H1 (cell line): ENCODE measurements at places on chromosomes 6 and 20.

- no peak overlapping the region for H3K4me3 ChIP-seq
- no peaks in the 10 kb centered on the region for H3K27me3 ChIP-seq
- H3K36me3 ChIP-seq, result no peaks in the 10 kb centered on the region
- no peak for DNase-seq
- H3K4me1 ChIP-seq, result no peaks in the 10 kb centered on the region
- H3K27ac ChIP-seq, result no peak overlapping the region
These were observed 65.7 kb downstream of the SULF2 start for GRCh38 chr20:47719625-47720024.

DNA sequence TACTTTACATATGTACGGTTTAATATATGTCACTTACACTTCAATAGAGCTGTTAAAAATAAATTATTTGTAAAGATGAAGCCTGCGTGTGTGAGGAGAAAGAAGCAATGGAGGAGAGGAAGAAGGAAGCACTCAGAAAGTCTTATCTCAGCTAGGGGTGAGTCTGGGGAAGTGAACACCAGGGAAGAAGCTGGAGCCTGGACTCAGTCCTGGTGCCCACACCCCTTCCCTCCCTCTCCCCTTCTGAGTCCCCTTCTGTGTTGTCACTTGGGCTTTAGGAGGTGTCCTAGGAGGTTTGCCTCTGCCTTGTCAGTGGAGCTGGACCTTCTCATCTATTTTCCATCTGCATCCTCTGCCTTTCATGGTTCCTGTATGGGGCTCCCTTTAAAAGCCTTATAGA, 1.9 kb downstream of the SIRPB2 start:
- H3K4me1 ChIP-seq, result no peaks in the 10 kb centered on the region
- no peak overlapping the region for H3K4me3 ChIP-seq
- H3K27ac ChIP-seq, result no peak overlapping the region
- DNase-seq, result no peak
- no peaks in the 10 kb centered on the region for H3K36me3 ChIP-seq

DNA sequence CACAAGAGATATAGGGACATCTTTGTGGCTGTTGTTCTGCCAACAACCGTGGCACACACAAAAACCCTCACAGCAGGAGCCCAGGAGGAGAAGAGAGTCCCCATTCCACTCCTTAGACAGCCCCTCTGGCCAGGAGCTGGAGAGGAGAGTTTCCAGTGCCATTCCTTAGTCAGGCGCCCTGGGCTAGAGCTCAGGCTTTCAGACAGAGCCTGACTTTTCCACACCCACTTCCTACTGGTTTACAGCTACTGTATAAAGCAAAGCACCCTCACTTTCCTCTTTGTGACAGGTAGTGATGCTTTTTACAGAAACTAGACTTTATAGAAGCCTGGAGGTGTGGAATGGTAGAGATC, 145.9 kb downstream of the SYCP2 start:
- H3K4me3 ChIP-seq, result no peak overlapping the region
- no peaks in the 10 kb centered on the region for H3K27me3 ChIP-seq
- no peak overlapping the region for H3K27ac ChIP-seq

DNA sequence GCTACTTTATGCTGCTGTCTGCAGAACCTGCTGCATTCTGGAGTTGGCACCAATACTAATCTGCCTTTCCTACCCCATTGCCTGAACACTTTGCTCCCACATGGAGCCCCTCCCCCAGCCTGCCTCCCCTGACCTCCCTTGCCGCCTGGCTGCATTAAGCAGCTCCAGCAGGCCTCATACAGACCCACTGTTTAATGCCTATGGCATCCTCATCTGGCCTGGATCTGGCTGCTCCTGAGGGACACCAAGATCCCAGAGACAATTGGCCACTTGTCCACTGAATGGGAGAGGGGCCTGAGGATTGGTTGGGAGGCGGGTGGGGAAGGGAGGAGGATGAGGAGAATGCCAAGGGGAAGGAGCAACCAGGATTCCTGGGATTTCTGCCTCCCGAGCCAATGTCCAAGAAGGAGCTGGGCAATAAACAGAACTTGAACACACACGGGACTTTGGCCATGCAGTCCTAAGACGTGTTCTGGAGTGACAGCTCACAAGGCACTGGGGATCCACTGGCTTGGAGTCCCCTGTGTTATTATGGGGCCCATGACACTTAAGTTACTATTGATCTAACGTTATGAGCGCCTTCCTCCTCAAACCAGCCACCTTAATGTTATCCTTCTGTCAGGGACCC, 10.4 kb upstream of the KCNK5 start:
- no peaks in the 10 kb centered on the region for H3K27me3 ChIP-seq
- no peaks in the 10 kb centered on the region for H3K36me3 ChIP-seq
- no peak overlapping the region for H3K4me3 ChIP-seq
- DNase-seq, result no peak

GRCh38 chr6:134071846-134072245, 19.4 kb upstream of the SLC2A12 start:
- no peak for DNase-seq
- no peak overlapping the region for H3K27ac ChIP-seq
- peaks cover 8% of the 10 kb centered on the region for H3K4me1 ChIP-seq
- H3K27me3 ChIP-seq, result no peaks in the 10 kb centered on the region

DNA sequence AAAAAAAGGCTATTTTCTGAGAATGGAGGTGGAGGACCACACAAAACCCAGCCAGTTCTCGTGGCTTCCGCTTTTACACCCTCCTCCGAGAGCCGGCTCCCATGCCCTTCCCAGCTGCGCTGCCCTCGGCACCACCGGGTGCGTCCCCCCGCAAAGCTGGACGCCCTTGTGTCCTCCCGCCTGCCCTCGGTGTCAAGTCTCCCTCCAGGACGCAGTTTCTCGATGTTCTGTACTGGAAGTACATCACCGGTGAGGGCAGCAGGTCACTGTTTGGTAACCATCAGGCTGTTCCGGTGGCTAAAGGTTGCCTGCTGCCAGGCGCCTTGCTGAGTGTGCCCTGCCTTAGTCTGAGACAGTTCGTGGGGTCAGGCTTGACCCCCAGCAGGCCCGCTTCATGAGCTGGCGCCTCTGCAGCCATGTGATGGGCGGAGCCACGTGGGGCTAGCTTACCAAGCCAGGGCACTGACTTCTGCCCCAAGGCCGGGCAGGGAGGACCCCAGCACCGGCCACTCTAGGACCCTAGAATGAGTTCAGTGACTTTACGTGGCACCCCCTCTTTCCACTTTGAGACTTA, 34.6 kb downstream of the RREB1 start:
- H3K4me3 ChIP-seq, result no peak overlapping the region
- H3K4me1 ChIP-seq, result peaks cover 25% of the 10 kb centered on the region
- no peak overlapping the region for H3K27ac ChIP-seq
- no peak for DNase-seq
- H3K36me3 ChIP-seq, result no peaks in the 10 kb centered on the region

- no peak for DNase-seq
- no peaks in the 10 kb centered on the region for H3K27me3 ChIP-seq
- H3K36me3 ChIP-seq, result no peaks in the 10 kb centered on the region
- H3K27ac ChIP-seq, result no peak overlapping the region
- H3K4me1 ChIP-seq, result no peaks in the 10 kb centered on the region
- H3K4me3 ChIP-seq, result no peak overlapping the region
These were observed 55.2 kb upstream of the CITED2 start for GRCh38 chr6:139429580-139430145.
